ENCODE measurements at places on chromosomes 6 and 20.

DNA sequence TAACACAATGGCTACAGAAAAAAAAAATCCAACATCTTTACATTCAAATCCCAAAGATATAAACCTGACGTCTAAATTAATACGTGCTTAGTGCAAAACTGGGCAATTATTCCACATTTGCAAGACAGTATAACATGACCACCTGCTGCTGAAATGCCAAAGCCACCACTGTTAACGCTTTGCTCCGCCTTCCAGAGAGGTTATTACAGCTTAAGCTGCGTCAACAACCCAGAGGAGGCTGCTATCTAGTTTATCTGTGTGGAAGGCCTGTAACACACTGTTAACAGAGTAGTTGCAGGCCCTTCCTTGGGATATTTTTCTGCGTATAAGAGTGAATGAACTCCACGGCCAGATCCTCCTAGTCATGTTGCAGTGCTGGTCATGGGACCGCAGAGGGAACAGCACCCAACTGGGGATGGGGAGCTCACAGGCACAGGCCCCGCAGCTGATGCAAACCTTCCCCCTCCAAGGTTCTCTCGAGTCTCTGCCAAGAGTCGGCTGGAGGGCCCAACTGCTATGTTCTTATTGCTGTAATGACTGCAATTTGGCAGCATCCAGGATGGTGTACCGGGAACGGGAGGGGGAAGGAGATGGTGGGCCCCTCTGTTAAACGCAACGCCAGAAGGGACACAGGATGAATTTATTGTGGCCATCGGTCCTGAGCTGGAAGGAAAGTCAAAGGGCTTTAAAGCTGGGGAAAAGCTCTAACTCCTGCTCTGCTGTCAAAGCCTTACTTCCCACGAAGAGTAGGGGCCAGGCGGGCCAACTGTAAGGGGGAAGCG is 993 bp upstream of the NCOA7 start:
- DNase-seq = no peak

DNA sequence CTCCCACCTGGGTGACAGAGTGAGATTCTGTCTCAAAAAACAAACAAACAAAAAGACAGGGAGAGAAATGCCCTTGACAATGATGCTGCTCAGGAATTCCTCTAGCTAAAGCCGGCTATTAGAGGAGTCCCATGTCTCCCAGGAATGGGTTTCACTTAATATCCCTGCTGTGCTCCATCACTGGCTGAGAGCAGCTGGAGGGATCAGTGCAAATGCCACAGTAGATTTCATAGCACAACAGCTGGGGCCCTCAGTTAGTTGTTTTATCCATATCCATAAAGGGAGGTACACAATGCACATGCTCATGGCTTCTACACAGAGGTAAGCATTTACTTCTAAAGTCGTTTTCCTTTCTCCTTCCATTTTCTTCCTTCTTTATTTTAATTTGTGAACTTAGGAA is 742.0 kb upstream of the POU3F2 start:
- no peak for DNase-seq

- DNase-seq = no peak
Measured at GRCh38 chr6:33809594-33809993, 5.8 kb upstream of the MLN start.

- no peak for DNase-seq
Measured at GRCh38 chr20:38434301-38434741, 807 bp downstream of the SNHG17 start.

DNA sequence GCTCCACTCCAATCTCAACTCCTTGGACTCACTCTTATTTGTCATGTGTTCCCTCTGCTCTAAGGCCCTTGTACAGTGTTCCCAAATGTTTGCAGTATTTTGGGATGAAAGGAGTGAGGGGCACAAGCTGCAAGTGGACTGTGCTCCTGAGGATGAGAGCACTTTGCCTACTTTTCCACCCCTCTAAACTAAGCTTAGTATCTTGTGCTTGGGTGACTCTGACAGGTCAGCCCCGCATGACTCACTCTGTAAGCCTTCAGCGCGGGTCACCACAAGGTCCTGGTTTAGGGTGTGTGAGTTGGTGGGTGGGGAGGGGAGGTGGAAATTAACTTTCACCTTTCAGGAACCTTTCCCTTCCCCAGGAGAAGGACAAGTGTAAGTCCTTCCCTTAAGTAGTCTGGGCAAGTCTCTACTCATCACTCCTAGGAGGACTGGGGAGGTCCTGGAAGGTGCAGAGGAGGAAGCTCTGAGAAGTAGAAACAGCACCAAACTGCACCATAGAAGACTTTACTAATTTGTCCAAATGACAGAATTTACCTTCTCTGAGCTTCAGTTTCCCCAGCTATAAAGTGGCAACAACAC is 68.8 kb upstream of the EPB41L1 start:
- no peak for DNase-seq
